ENCODE measurements at places on chromosomes 11 and 22.
A peak's percentile ranks its signal among the peaks of the same experiment; 100 is the strongest.

GRCh38 chr11:8871962-8872361, 39.0 kb upstream of the AKIP1 start:
- no peak for DNase-seq

DNA sequence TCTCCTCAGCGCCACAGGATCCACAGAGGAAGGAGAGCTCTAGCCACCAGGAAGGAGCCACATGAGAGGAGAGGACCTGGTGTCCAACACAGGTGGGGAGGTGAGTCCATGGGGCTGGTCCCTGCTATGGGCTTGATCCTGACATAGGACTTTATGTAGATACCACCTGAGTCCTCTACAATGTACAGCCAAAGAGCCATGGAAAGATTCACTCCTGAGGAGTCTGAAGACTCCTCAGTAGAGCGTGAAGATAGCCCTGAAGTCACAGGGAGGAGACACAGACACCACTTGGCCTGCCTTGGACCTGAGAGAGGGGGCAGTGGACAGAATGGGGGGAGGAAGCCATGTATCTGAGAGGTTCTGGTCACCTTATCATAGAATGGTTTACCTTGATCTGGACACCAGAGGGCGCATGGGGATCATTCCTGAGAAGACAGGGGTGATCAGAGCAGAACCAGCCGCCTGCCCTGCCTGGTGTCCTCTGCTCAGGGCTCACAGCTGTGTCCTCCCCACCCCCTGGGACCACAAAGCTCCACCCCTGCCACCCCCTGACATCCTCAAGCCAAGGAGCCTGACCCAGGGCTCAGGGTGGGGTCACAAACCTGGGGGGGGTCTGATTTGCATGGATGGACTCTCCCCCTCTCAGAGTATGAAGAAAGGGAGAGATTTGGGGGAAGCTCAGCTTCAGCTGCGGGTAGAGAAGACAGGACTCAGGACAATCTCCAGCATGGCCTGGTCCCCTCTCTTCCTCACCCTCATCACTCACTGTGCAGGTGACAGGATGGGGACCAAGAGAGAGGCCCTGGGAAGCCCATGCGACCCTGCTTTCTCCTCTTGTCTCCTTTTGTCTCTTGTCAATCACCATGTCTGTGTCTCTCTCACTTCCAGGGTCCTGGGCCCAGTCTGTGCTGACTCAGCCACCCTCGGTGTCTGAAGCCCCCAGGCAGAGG, 77.0 kb downstream of the ZNF280B start:
- peak; percentile 39 for DNase-seq

GRCh38 chr11:19929147-19929546, 216.5 kb downstream of the NAV2 start:
- DNase-seq: no peak

- DNase-seq: no peak
These were observed 2.9 kb upstream of the MGAT3 start for GRCh38 chr22:39453765-39454378.

DNA sequence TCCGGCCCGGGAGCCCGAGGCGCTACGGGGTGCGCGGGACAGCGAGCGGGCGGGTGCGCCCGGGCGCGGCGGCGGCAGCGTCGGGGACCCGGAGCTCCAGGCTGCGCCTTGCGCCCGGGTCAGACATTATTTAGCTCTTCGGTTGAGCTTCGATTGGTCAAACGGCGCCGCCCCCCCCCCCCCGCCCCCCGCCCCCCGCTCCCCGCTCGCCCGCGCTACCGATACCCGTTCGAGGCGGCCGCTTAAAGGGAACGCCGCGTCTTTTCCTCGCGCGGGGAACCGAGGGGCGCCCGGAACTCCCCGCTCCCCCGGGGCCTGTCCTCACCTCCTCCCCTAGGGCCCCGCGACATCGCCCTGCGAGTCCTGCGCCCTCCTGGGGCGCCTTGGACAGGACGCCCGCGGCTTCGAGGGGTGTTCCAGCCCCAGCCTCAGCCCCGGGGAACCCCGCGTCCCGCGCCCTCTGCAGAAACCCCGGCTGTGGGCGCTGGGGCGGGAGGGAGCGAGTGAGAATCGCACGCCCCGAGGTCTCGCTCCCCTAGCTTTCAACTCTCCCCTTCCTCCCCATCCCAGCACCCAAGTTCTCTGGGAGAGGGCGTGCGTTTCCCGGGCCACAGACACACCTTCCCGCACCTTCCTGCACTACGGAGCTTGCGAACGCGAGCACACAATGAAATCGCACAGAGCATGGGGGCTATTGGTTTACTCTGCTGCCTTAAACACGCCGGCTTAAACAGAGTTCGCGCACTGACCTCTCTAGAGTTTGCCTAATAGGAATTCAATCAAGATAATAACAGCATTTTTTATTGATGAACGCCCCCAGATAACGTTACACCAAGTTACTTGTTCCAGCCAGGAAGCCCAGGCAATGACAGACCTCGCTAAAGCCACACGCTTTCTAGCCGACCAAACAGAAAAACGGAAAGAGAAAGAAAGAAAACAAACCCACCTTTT, at the start of gene BDNF:
BDNF (minus strand) TSS at position 105 of the 951 bp plus-strand sequence. CDS start 41,891 bp downstream, outside the sequence.
- DNase-seq: no peak

DNA sequence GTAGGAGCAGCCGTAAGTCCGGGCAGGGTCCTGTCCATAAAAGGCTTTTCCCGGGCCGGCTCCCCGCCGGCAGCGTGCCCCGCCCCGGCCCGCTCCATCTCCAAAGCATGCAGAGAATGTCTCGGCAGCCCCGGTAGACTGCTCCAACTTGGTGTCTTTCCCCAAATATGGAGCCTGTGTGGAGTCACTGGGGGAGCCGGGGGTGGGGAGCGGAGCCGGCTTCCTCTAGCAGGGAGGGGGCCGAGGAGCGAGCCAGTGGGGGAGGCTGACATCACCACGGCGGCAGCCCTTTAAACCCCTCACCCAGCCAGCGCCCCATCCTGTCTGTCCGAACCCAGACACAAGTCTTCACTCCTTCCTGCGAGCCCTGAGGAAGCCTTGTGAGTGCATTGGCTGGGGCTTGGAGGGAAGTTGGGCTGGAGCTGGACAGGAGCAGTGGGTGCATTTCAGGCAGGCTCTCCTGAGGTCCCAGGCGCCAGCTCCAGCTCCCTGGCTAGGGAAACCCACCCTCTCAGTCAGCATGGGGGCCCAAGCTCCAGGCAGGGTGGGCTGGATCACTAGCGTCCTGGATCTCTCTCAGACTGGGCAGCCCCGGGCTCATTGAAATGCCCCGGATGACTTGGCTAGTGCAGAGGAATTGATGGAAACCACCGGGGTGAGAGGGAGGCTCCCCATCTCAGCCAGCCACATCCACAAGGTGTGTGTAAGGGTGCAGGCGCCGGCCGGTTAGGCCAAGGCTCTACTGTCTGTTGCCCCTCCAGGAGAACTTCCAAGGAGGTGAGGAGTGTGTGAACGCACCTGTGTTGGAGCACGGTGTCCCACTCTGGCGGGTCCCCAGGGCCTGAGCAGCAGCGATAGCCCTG, at the start of gene TAGLN:
TAGLN (plus strand) TSS at position 318 of the 863 bp plus-strand sequence. CDS start 3,644 bp downstream, outside the sequence.
- DNase-seq: no peak

DNA sequence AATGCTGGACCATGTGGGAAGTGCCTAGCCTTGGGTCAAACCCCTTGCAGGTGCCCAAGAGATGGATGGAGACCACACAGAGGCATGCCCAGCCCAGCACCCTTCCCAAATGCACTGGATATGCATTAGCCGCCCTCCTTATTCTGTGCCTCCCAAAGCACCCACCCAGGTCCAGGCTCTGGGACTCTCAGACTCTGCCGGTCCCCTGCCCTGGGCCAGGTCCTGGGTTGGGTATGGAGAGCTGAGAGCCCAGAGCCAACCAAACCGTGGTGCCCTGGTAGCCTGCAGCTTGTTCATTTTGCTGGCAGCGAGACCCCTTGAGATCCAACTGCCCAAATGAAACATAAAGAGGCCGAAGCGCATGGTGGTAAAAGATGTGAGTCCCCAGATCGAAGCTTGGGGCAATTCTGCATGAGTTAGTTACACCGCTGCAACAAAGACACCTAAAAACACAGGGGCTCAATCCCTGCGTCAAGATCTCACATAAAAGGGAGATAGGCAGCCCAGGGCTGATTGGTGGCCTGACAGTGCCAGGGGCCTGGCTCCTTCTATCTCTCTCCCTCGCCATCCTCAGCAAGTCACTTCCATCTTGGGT, 61.5 kb downstream of the MYEOV start:
- no peak for DNase-seq

- no peak for DNase-seq
These were observed 21.7 kb downstream of the SPATA19 start for GRCh38 chr11:133823614-133824013.

GRCh38 chr11:112223121-112223520, 3.1 kb upstream of the PTS start:
- no peak for DNase-seq

GRCh38 chr11:47846998-47847397, 1.2 kb downstream of the NUP160 start:
- no peak for DNase-seq
